Naive thymus-derived CD4-positive, alpha-beta T cell (primary cell): ENCODE measurements at places on chromosomes 5 and 9. TPM values are rescaled to one million over a fixed set of nuclear protein-coding genes. Genes with fewer than 3 reads are reported as not detected.

DNA sequence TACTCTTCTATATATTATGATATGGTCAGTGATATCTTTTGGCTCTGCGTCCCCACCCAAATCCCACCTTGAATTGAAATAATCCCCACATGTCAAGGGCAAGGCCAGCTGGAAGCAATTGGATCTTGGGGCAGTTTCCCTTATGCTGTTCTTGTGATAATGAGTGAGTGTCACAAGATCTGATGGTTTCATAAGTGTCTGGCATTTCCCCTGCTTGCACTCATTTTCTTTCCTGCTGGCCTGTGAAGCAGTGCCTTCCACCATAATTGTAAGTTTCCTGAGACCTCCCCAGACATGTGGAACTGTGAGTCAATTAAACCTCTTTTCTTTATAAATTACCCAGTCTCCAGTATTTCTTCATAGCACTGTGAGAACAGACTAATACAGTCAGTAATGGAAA, 45.0 kb upstream of the TNC start:
- no peaks in the 10 kb centered on the region for H3K36me3 ChIP-seq
- no peak overlapping the region for H3K4me3 ChIP-seq
- DNase-seq, result no peak
- H3K27me3 ChIP-seq, result no peaks in the 10 kb centered on the region
- H3K4me1 ChIP-seq, result no peaks in the 10 kb centered on the region

- no peak overlapping the region for H3K27ac ChIP-seq
- DNase-seq, result no peak
- H3K4me1 ChIP-seq, result no peaks in the 10 kb centered on the region
- H3K36me3 ChIP-seq, result no peaks in the 10 kb centered on the region
- H3K4me3 ChIP-seq, result no peak overlapping the region
Measured at GRCh38 chr5:5296051-5296450, 126.4 kb upstream of the ICE1 start.

DNA sequence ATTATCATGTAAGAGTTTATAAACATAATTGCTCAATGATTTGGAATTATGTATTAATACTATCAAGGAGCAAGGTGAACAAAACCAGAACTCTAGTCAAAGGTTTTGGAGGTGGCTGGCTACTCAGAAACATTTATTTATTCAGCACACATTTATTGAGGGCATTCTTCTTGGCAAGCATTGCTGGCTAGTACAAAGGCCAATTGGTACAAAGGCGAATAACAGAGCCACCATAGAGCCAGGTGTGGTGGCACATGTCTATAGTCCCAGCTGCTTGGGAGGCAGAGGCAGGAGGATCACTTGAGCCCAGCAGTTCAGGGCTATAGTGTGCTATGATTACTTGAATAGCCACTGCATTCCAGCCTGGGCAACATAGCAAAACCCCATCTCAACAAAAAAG, 242.1 kb downstream of the CWC27 start:
- H3K4me3 ChIP-seq, result no peak overlapping the region
- no peak for DNase-seq
- H3K27ac ChIP-seq, result no peak overlapping the region
- H3K27me3 ChIP-seq, result no peaks in the 10 kb centered on the region

GRCh38 chr9:15220658-15221318, 86.2 kb downstream of the TTC39B start:
- no peak for DNase-seq
- no peaks in the 10 kb centered on the region for H3K4me1 ChIP-seq
- H3K36me3 ChIP-seq, result peaks cover 6% of the 10 kb centered on the region
- H3K27ac ChIP-seq, result no peak overlapping the region

DNA sequence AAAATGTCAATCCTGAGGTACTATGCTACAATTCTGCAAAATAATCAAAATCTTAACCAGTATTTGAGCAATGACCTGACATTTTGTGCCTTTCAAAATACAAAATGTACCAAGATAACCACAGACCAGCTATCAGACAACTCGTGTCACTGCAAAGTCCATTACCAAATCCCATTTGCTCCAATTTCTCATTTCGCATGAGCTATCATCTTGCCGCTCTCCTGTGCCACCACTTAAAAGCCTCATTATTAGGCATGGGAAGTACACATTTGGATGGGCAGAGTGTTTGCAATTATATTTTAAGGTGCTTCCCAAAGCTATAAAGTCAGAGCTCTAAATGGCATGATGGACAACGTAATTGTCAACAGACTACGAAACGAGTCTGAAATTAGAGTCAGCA, 205.2 kb downstream of the AGTPBP1 start:
- no peaks in the 10 kb centered on the region for H3K36me3 ChIP-seq
- no peaks in the 10 kb centered on the region for H3K4me1 ChIP-seq
- H3K27ac ChIP-seq, result no peak overlapping the region
- DNase-seq, result no peak
- H3K4me3 ChIP-seq, result no peak overlapping the region
- H3K27me3 ChIP-seq, result no peaks in the 10 kb centered on the region

Gene BRINP1
- total RNA-seq, result not detected in 2 replicates
